NCI-H460 (cell line): ENCODE measurements at places on chromosomes 1 and 21.

GRCh38 chr21:44814498-44815023 lies 3.3 kb downstream of the SUMO3 start:
- DNase-seq: no peak

DNA sequence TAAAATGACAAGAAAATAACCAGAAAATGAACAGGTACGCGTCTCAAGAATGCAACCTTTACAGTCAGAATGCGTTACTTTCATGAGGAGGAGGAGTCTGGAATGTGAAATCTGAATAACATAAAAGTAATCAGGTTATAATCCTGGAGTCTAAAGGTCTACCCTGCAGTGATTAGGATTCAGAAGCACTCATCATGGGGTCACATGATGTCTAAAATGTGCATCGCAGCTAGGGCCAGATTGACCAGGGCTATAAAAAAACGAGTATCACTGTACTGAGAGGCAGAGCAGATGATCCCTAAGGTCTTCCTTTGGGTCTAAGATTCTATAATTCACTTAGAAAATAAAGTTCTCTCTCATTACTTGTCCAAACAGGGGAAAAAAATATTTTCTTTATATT lies 7.4 kb downstream of the EIF2D start:
- no peak for DNase-seq

DNA sequence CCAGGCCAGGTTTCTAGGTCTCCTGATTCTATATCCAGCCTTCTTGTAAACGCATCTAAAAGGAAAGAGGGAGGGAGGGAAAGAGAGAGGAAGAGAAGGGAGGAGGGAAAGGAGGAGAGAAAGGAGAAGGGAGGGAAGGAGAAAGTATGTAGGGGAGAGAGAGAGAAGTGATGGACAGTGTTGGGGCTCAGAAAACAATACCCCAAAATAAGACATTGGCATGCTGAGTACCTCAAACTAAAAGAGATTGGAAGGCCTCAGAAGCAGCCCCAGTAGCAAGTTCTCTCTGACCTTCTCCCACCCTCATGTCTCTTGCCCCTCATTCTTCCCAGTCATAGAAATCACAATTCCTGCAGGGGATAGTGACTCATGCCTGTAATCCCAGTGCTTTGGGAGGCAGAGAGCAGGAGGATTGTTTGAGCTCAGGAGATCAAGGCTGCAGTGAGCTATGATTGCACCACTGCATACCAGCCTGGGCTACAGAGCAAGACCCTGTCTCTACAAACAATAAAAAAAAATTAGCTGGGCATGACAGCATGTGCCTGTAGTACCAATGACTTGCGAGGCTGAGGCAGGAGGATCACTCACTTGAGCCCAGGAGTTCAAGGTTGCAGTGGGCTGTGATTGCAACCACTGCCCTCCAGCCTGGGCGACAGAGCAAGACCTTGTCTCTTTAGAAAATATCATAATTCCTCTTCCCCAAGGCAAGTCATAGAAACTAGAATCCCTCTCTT lies 51.2 kb downstream of the DNTTIP2 start:
- DNase-seq: no peak

- no peak for DNase-seq
Measured at GRCh38 chr1:42422737-42423136, 33.1 kb downstream of the ZMYND12 start.

DNA sequence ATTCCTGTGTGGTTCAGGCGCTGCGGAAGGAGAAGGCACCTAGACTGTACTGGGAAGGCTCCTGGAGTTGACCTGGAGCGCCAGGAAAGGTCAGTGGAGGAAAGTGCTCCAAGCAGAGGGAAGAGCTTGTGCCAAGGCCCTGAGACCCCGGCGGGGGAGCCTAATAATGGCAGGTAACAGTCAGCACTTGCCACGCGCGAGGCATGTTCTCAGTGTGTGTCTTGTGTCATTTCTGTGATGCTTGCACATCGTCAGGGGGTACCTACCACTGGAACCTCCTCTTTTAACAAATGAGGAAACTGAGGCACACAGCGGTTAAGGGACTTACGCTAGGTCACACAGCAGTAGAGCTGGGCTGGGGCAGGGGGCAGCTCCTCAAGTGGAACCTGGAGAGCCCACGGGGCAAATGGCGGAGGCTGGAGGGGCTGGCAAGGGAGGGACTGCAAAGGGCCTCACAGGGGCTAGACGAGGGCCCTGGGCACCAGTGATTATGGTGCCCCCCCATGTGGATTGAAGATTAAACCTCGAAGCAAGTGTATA lies 976 bp upstream of the BMP8B start:
- no peak for DNase-seq

DNA sequence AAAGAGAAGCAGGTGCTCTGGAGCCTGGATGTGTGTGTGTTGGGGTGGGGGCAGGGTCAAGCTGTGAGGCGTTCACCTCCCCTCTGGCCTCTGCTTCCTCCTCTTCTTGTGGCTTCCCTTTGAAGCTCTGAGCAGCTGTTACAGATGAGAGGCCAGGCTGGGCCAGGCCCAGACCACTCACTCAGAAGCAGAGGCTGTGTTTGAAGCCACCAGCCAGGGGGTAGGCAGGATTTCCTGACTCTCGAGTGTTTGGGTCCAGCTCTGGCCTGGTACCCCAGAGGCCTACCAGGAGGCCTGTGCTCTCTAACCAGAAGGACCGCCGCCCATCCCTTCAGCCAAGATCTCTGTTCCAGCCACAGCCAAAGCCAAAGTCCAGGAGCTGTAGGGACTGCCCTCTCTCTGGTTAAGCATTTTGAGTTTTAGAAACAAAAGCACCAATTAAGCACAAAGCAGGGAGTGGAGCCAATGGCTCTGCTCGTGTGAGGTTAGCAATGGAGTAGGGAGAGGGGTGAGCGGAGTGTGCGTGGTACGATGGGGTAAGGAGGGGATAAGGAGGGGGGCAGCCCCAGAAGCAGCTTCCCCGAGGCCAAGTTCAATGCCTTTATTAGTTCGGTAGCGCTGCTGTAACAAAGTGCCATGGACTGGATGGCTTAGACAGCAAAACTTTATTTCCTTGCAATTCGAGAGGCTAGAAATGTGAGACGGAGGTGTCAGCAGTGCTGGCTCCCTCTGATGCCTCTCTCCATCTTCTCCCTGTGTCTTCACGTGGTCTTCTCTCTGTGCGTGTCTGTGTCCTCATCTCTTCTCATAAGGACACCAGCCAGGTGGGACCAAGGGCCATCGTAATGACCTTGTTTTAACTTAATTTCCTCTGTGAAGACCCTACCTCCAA lies 20.5 kb downstream of the RCSD1 start:
- DNase-seq: no peak

DNA sequence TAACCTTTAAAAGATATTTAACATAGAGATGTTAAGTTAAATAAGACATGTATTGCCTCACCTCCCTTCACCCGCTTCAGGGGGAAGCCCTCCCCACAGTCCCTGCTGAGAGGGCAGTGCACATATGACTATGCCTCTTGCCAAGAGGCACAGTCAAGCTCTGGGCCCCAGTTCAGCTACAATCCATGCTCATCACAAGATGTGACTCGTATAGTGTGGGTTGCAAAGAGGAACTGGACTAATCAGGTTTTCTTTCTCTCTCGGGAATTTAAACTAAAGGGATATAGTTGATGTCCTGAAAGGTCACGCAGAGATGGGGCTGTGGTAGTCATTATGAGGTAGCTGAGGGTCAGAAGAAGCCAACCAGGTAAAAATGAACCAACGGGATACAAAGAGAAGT lies 35.6 kb downstream of the LYST start:
- DNase-seq: peak; percentile 53

DNA sequence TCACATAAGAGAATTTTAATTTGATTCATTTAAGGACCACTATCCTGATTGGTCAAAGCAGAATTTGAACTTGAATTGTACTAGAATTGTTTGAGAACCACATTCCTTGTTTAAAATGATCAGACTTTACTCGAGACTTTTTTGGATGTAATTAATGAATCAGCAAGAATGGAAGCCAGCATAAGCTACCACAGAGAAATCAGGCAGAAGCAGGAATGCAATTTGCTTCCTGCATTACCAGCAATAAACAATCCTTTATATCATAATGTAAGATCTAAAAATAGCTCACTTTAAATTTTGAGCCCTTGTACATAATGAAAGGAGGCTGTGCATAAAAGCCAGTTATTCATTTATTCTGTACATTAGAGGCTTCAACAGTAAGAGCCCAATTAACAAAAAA lies 119.8 kb upstream of the BACE2 start:
- no peak for DNase-seq

- no peak for DNase-seq
Measured at GRCh38 chr1:42657201-42657600, 1.0 kb upstream of the PPIH start.

DNA sequence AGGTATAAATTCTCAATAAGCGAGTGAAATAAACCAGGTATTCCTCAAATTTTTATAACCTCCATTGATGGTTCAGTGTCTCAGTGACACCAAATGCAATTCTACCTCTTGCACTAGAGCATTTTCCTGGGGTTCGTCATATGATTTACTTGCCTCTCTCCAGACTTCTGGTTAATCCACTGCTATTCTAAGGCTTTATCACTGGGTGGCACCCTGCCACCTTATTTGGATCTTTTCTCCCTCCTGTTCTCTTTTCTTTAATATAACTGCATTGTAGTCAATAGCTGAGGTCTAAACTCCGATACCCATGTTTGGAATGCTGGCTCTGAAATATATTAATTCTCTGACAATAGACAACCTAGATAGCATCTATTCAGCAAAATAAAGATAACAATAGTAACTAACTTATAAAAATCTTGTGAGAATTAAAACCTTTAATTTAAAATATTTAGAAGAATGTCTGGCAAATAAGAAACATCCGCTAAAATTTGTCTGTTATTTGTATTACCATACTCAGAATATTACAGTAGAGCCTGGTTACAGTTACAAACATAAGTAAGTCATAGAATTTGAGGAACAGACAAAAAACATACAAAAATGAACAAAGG lies 436.4 kb downstream of the PLA2G4A start:
- peak; percentile 76 for DNase-seq

GRCh38 chr1:44421446-44421884 lies 16.4 kb downstream of the RNF220 start:
- no peak for DNase-seq

DNA sequence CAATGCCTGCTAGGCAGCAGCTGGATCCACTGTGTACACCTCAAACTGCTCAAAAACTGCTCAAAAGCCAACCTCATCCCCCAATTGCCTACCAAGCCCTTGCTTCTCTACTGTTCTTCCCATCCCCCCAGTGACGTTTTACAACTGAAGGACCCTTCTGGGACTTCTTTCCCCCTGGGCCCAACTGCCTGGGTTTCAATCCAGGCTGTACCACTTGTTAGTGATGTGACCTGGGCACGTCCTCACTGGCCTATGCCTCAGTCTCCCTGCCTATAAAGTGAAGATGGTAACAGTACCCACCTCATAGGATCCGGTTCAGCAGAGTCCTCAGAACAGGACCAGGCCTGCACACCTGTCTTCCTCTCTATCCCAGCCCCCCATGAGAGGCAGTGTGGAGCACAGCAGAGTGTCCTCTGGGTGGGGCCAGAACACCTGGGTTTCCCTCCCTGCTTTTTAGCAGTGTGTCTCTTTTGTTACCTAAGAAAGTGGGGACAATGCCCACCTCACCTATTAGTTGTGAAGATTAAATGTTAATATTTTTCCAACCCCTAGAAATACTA lies 1.9 kb upstream of the TEKT2 start:
- DNase-seq: no peak

- DNase-seq: no peak
Measured at GRCh38 chr1:184945029-184945428, 29.3 kb downstream of the NIBAN1 start.

- DNase-seq: no peak
Measured at GRCh38 chr1:14937288-14937949, 216.1 kb upstream of the TMEM51 start.

GRCh38 chr1:207032528-207033017 lies at the start of gene C1orf116:
Gene C1orf116, minus strand, starts transcription at chr1:207032756. Its CDS starts 5,158 bp downstream, at chr1:207027598.
- no peak for DNase-seq

DNA sequence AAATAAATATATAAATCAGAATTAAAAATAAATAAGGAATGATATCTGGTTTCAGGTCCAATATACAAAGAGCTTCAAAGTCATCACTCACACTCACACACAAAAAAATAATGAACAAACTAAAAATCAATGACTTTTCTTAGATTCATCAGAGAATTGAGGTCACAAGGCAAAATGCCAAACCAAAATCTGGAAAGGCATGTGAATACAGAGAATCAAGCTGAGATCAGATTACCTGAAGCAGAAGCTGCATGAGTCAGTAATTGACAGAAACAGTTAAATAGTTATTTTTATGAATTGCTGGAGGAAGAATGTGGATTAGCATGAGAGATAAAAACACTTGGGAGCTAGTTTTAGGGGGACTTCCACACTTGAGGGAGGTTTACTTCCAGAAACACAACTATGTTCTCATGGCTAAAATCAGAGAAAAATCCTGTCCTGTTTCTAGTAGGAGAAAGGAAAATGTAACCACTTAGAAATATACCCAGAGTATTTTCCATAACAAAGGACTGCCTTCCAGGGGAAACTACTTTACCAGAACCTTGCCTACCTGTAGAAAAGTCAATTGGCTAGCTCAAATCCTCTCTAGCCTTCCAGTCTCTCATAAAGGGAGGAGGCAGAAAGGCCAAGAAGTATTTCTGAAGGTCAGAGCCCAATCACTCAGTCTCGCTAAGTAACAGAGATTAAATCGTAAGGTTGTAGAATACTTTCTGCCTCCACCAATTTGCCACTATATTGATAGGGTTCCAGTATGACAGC lies 536.6 kb upstream of the NR5A2 start:
- no peak for DNase-seq

- DNase-seq: no peak
Measured at GRCh38 chr1:46413596-46413985, 19.5 kb downstream of the FAAH start.

- no peak for DNase-seq
Measured at GRCh38 chr1:205440476-205441317, 15.1 kb downstream of the BLACAT1 start.

GRCh38 chr1:178096421-178096820 lies 2.5 kb downstream of the RASAL2 start:
- DNase-seq: no peak

DNA sequence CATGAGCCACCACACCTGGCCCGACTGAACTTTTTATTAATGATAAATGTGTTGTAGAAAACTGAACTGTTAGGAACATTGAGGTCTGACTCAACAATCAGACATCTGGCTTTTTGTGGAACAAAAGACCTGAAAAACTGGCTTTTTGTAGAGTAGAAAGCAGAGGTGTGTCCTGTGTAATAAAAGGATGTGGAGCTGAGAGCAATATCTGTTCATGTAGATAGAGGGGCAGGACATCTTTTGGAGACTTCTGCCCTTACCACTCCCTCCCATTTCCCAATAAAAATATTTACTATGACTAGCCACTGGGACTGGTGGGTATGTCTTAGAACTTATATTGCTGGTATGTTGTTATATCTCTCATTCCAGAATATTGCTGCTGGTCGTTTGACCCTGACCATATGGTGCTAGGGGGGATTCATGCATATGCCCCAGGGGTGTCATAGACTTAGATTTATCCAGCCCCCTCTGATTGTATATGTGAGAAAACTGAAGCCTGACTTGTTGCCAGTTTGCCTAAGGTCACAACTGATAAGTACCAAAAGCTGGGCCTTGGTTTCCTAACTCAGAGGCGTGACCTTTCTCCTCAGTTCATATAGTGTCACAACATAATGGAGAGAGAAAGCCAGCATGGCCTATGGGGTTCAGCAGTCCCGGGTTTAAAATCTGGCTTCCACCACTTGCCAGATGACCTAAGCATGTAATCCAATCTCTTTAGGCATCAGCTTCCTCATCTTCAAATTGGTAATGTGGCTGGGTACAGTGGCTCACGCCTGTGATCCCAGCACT lies 33.5 kb upstream of the PIGV start:
- DNase-seq: no peak
